Activated T-cell treated with anti-CD3 and anti-CD28 coated beads, Interleukin-2, amount 50 U/mL, for 1 hour (primary cell): ENCODE measurements at places on chromosomes 12 and 14.
A peak's percentile ranks its signal among the peaks of the same experiment; 100 is the strongest.

- DNase-seq: no peak
Measured at GRCh38 chr12:14651371-14651770, 45.0 kb downstream of the GUCY2C start.

DNA sequence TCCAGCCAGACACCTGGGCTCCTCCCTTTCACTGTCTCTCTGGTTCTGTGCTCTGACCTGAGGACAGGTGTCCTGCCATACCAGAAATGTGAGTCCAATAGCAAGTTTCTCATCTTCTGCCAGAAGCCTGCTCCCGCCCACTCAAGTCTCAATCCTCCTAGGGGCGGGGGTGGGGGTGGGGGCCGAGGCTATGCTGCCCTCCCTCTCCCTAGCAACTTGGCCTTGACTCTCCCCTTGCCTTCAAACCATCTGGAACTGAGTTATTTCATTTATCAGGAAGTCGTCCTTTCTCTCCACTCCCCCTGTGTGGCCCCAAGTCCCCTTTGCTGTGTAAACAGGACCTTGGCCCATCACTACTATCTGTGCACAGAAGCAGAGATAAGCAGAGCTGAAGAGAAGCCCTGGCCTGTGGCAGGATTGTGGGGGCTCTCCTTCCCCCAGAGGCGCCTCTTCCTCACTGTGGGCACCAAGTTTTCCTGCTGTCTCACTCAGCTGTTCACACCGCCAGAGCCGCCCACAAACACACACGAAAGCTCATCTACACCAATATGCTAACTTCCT is 117.1 kb downstream of the DPF3 start:
- no peak for DNase-seq

GRCh38 chr14:61569812-61570548 is 125.3 kb upstream of the HIF1A start:
- DNase-seq: peak; percentile 41

GRCh38 chr12:121916719-121917118 is 1.7 kb upstream of the CFAP251 start:
- no peak for DNase-seq

- DNase-seq: no peak
Measured at GRCh38 chr12:132448463-132448820, 41.5 kb upstream of the FBRSL1 start.

GRCh38 chr12:26113181-26113654 is 11.6 kb downstream of the BHLHE41 start:
- no peak for DNase-seq

- no peak for DNase-seq
Measured at GRCh38 chr12:6939191-6939540, 4.5 kb upstream of the RNU7-1 start.

DNA sequence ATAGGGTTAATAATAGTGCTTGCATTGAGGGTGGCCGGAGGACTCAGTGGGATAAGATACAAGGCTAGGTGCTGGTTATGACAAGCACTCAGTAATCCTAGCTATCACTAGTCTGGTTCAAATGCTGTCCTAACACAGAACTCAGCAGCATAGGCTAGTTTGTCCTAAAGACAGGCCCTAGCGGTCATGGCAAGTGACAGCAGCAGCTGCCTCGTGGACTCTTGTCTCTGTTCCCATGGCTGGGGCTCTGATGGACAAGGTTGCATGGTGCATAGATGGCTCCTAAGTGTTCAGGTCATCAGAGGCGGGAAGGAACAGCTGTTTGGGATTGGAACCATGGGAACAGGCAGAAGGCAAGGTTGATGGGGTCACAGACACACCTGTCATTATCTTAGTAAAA is 42.4 kb upstream of the IGF1 start:
- DNase-seq: no peak
